ENCODE measurements at places on chromosomes 2 and 18.

DNA sequence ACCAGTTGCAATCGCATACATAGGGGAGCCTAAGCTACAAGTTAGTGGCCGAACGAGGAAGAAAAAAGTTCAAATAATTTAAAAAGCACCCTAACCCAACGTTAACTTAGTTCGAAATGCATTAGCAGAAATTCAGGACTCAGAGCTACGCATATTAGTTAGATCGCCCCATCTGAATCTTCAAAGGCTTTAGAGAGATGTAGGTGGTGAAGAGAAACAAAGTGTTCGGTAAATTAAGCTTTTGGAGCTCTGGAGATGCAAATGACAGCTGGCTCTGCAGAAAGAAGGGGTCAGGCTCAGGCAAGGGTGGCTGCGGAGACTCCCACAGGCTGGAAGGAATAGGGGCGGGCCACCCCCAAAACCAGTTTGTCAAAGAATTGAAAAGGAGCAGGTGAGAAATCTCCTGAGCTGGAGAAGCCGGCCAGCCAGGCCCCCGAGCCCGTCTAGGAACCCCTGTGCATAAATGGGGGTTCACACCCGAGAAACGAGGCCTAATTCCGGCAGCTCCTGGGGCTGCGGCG is 621 bp downstream of the TXNL1 start:
- DNase-seq = no peak

DNA sequence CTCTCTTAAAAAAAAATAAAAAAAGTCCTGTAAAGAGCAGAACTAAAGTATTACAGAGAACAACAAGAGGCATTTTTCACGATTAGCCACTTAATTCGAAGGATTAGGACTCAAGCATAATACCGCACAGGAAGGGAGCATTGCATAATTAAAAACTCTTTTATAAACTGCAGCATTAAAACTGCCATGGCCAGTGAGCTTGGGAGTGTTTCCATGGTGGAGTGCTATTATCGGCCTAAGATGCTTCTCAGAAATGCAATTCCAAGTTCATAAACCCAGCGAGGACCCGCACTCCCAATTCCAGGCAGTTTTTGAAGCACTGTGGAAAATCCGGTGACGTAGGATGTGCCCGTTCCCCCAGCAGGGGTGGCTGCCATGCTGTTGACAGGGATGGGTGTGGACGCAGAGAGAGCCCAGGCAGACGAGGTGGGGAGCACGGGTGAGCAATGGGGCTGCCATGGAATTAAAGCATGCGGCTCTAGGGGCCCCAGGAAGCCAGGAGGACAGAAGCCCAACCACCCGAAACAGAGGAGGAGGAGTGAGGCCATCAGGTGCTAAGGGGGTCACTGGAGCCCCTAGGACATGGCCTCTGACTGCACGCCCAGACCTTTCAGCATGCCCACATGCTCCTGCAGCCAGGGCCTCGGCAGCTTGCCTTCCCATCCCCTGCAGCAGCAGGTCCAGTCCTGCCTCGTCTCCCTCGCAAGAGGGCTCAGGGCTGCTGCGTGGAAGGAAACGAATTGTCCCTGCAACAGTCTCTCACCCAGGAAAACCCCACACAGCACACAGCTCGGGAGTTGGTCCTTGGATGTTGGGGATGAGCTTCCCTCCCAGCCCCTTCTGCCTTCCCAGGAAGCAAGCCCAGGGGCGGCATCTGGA is 233.4 kb downstream of the NDUFA10 start:
- DNase-seq = no peak

- no peak for DNase-seq
These were observed 260.3 kb downstream of the SATB2 start for GRCh38 chr2:199197448-199197847.

- DNase-seq = no peak
These were observed 15.4 kb downstream of the ZBTB7C start for GRCh38 chr18:48393776-48394175.

DNA sequence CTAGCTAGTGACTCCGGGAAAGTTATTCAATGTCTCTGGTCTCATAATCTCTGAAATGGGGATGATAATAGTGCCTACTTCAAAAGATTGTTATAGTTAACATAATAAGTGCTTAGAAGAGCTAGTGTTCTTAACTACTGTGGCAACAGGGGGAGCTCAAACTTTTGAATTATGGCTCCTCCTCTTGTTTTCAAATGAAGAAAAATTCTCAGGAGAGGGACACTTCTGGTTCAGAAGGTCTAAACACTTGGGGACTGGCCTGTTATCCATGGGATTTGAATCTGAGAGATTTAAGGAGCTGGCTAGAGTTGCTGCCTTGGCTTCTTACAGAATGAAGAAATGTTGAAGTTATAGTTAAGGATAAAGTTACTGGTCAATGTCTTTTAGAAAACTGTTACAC is 92.2 kb upstream of the ITGB6 start:
- DNase-seq = no peak

DNA sequence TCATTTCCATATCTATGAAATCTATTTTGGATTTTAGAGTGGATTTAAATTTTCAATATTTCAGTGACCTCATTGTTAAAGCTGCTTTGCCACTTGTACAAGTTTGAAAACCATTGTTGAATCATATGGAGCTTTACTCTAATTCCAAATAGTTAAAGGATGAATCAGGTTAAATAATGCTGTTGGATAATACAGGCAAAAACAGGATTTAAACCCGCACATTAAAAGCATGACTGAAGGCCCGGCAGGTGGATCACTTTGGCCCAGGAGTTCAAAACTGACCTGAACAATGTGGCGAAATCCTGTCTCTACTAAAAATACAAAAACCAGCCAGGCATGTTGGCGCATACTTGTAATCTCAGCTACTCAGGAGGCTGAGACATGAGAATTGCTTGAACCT is 68.3 kb downstream of the RIF1 start:
- no peak for DNase-seq

DNA sequence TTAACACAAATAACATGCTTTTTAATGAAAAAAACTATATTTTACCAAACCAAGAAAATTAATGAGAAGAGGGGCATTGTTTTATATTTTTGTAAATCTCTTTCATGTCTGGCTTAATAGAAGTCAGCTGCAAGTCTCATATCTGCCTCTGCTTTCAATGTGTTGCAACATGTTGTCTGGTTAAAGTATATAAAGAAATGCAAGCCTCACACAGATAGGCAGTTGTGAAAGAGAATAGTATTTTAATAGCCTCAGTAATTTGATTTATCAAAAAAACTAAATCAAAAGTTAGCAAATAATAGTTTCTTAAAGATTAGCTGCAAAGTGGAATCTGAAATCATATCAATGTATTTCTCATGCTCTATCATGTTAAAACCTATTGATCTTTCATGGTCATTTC is 52.9 kb upstream of the NCOA1 start:
- DNase-seq = no peak

DNA sequence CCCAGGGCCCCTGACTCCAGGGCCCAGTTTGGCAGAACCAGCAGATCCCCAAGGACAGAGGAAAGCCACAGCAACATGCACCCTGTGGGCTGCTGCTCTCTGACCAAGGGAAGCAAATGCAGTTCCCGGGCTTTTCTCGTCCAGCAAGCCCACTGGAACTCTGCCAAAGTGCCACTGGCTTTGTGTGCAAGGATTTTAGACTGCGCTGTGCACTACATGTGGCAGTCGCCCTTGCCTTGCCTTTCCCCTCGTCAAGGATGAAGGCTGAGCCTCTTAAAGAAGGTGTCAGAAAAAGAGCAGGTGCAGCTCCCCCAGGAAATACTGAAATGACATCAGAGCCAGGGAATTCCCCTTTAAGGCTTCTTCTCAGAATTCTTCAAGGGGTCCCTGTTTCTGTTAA is 199.2 kb downstream of the TFCP2L1 start:
- DNase-seq = no peak

GRCh38 chr2:171762879-171763573 is 75.8 kb downstream of the DYNC1I2 start:
- no peak for DNase-seq

- no peak for DNase-seq
These were observed 269.8 kb downstream of the TNS1 start for GRCh38 chr2:217732992-217733391.

- DNase-seq = no peak
These were observed 1136.0 kb downstream of the LRP1B start for GRCh38 chr2:140994856-140995255.

DNA sequence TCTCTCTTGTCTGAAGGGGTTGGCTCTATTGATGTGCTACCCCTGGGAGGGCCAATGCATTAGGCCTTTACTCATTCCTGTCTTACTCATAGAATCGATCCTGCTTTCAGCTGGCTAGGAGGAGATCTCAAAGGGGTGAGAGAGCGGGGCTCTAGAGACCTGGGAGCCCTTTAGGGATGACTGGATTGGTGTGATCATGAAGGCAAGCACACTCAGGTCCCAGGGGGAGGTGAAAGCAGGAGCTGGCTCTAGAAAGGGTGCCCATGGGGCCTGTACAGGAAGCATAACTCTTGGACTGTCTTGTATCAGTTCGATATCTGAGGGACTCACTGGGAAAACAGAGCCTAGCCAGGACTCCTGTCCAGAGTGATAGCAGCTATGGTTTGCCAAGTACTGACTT is 47.8 kb downstream of the INPP4A start:
- no peak for DNase-seq

GRCh38 chr2:45083175-45083574 is 73.9 kb upstream of the SIX2 start:
- no peak for DNase-seq
